Coronary artery (tissue), 2 donors: ENCODE measurements at places on chromosomes 3 and 15.

DNA sequence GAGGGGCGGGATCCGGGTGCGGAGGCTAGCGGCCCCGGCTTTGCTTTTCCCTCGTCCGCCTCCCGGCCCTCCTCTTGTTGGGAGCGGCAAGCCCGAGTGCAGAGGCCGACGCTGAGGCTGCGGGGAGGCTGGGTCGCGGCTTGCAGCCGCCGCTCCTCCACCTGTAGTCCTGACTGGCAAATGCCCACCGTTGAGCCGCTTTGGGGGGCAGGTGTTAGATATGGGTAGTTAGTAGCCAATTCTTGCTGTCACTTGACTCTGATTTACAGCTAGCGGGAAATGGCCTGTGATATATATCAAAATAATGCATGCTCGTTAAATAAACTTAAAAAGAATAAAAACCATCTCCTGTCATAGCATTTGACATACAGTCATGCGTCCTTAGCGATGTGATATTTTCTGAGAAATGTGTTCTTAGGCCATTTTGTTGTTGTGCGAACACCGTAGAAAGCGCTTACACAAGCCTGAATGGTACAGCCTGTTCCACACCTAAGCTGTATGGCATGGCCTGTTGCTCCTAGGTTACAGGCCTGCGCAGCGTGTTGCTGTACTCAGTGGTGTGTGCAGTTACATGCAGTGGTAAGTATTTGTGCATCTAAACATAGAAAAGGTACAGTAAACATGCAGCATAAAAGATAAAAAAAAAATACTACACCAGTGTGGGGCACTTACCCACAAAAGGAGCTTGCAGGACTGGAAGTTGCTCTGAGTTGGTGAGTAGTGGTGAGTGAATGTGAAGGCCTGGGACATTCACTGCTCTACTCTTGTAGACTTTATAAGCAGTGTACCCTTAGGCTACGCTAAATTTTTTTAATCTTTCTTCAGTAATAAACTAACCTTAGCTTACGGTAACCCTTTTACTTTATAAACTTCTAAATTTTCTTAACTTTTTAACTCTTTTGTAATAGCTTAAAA is 873 bp downstream of the CAPN7 start:
- DNase-seq: no peak

DNA sequence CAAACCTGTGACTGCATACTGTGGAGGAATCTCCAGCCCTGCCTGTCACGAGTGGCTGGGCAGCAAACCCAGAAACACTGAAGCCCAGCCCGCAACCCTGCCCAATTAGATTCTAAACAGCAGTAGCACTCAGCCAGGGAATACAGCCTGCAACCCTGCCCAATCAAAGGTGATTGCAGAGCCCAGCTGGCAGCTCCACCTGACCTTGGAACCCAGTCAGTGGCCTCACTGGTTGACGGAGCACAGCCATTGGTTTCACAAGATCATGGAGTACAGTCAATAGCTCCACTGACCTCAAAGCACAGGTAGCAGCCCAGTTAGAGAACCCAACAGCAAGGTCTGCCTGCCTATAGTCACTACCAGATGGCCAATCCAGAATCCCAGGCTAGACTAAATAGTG is 35.2 kb upstream of the MYLK start:
- DNase-seq: no peak

- no peak for DNase-seq
These were observed 42.0 kb upstream of the CTDSPL2 start for GRCh38 chr15:44385344-44385942.

DNA sequence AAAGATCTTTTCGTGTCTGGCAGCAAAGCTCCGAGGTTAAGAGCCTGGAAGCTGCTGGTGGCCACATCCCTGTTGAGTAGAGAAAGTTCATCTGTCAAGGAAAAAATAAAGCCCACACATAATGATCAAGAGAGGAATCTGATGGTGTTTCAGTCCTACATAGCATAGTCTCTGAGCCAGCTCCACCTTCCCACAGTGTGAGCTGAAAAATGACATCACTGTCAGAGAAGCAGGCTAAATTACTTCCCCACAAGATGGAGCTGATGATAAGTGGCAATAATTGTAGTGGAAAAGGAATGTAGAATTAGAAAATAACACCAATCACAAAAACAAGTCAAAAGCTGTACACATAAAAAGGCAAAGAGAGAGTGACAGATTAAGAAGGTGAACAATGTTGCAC is 84.5 kb downstream of the AQP9 start:
- no peak for DNase-seq

- no peak for DNase-seq
These were observed 128.0 kb downstream of the BBX start for GRCh38 chr3:107650788-107651187.

GRCh38 chr3:127734754-127735473 is 62.2 kb downstream of the ABTB1 start:
- no peak for DNase-seq

GRCh38 chr15:67066959-67067853 is 1.8 kb downstream of the SMAD3 start:
- no peak for DNase-seq

DNA sequence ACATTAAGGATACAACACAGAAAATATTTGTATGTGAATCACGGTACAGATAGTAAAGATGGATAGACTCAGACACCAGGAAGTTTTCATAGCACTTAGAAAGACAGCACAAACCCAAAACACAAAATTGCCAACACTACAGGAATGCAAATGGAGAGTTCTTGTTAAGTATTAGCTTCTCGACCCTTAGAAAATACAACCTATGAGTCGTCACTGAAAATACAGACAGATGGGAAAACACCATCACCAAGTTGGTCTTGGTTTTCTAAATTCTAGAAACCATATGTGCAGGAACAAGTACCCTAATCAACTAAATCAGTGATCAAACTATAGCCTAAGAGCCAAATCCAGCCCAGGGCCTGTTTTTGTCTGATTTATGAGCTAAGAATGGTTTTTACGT is 50.7 kb downstream of the PEAK1 start:
- DNase-seq: no peak

DNA sequence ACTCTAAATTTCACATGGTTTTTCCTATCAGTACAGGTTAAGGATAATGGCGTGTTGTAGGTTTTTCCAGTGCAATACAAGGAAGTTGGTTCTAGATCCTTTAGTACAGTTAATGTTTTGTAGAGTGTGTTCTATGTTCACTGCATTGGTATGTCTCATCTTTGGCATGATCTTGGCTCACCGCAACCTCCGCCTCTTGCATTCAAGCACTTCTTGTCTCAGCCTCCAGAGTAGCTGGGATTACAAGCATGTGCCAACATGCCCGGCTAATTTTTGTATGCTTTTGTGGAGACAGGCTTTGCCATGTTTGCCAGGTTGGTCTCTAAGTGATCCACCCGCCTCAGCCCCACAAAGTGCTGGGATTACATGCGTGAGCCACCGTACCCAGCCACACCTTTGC is 30.4 kb downstream of the SNRPN start:
- DNase-seq: no peak

DNA sequence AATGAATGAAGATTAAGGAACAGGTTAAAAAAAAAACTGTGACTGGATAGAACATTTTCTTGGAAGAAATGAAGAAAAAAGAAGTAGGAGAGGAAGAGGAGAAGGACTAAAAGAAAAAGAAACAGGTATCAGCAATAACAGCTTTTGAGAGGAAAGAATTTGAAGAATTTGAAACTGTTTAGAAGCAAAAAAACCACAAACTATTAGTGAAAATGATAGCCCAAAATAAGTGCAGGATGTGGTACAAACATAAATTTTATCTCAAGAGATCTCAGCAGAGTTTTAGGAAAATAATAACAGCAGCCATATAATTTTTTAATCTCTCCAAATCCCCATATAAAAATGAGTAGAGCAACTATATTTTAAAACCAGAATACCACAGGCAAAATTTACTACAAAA is 8.8 kb upstream of the A4GNT start:
- no peak for DNase-seq

DNA sequence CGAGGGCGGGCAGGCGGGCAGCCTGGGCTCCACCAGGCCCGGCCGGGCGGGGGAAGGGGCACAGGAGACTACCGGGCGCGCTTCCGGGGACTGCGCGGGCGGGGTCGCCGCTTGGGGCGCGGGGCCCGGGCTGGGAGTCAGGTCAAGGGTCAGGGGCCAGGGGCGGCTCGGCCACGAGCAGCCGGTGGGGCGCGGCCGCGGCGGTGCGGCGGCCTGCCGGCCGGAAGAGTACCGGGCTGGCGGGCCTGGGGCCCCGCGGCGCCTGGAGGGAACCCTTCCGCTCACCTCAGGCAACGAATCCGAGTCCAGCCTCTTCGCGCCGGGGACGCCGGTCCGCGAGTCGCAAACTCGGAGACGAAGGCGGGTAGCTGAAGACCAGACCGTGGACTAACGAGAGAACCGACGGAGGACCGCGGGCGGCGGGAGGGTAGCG is 225 bp downstream of the RHOA start:
- peak; percentile 82 for DNase-seq

GRCh38 chr15:89781891-89782618 is 5.9 kb downstream of the MESP2 start:
- peak; percentile 62 for DNase-seq

GRCh38 chr3:177820683-177821316 is 623.5 kb upstream of the TBL1XR1 start:
- DNase-seq: no peak

DNA sequence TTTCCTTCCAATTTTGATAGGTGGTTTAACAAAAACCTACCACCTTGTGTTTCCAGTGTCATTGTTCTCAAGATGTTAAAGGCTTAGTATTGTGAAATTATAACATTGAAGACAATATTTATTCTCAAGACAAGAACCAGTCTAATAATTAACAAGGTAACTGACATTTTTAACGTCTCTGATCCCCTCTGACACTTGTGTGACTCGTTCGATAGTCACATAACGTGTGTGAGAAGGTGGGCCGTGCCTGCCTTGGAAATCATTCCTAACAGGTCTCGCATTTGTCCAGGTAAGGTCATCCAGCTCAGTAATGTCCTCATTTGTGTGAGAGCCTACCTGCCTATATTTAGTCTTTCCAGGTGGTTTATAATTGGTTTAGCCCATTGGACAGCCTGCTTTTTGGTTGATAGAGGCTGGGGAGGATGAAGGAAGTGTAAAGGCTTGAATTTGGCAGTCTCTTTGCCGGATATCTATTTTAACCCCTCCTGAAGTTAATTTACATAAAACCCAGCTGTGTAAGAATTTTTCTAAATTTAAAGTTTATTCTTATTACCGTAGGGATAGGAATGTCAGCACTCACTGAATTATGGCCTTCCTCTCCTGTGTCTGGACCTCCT is 94.4 kb downstream of the AKAP13 start:
- DNase-seq: no peak

DNA sequence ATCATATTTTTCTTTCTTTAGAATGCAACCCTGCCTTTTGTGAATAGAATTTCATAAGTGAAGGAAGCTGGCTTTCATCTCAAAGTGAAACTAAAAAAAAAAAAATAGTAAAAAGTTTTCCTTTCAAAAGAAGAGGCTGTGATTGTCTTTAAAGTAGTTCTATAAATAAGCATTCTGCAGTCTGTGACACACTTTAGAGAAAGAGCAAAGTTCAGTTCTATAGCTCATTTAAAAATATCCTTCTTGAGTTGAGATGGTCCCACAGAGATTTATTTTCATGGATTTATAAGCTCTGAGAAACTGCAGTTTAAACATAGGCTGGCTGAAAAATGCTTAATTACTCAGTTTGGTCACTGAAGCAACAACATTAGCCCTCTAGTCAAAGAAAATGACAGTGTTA is 36.1 kb upstream of the CNTN6 start:
- no peak for DNase-seq

- no peak for DNase-seq
These were observed 210.5 kb downstream of the DOCK3 start for GRCh38 chr3:50885070-50885850.

DNA sequence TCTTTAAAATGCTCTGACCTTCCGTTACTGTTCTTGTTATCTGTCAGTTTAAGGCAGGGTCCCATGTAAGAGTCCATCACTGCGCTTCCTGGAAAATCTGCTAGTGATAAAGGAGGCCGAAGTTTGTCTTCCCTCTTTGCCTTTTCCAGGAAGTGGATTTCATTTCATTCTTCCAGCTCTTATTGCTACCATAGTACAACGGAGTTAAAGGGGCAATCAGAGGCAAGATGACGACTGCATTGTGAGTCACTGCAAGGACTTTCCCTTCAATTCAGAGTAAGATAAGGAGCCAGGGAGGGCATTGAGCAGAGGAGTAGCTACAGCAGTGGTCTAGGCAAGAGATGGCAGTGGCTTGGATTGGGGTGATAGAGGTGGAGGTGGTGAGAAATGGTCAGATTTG is 17.2 kb upstream of the DET1 start:
- DNase-seq: no peak

DNA sequence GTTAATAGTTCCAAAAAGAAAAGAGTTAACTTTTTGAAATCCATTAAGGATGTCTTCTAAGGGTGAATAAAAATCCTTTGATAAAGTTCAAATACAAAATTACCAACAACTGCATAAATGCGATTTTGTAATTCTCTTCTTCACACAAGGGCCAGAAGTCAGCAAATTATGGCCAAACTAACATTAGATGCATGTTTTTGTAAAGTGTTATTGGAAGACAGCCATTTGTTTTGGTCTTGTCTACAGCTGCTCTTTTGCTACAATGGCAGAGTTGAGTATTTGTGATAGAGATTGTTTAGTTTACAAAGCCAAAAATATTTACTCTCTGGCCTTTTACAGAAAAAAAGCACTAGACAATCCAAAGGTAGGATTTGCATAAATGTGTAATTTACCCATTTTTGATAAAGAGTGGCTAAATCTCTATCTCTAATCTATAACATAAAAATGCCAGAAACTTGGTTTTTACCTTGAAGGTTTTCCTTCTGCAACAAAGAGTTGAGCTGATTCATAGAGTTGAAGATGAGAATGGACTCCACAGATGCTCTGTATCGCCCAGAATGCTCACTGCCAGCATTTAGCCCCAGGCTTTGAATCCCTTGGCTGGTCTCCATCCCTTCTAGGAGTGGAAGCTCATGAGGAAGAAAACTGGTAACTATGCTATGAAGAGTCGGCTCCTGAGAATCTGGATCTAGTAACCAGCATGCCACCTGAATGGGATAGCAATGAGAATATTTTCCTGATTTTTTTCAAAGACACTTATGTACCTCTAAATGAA is 64.5 kb downstream of the POLQ start:
- no peak for DNase-seq

GRCh38 chr3:167816953-167817352 is 81.4 kb downstream of the SERPINI1 start:
- no peak for DNase-seq

GRCh38 chr3:17579289-17580031 is 163.0 kb downstream of the TBC1D5 start:
- no peak for DNase-seq

DNA sequence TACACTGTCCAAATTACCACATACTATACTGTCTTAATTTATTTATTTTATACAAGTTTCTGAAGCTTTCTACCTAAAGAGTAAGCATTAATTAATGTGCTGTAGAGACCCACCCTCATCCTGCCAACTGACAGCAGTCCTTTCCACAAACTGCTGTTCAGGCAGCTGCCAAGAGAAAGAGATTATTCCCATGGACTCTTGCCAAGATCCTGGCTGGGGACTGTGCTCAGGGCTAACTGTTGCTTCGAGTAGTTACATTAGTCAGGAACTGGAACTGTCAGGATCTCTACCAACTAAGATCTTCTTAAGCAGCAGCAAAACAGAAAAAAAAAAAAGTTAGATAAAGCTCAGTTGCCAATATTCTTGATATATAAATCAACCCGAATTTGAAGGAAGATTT is 398.8 kb downstream of the MECOM start:
- no peak for DNase-seq
